ENCODE measurements at places on chromosomes 16 and 17. TPM values are rescaled to one million over a fixed set of nuclear protein-coding genes. Genes with fewer than 3 reads are reported as not detected.
A peak's percentile ranks its signal among the peaks of the same experiment; 100 is the strongest.

DNA sequence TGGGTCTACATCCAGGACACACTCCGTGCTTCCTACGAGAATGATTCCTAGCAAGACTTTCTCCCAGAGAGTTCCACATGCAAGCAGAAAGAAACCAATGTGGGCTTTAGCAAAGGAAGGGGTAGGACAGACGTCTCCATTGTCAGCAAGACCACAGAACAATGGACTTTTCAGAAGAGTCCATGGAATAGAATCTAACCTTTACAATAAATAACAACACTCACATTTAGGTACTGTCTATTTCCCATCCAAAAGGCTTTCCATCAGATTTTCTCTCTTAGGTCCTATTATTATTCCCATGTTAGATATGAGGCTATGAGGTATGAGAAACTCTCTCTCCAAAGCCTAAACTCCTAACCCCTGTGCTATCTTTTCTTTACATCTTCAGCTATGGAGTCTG lies 360.9 kb downstream of the GRIN2A start:
- peak; percentile 34 for DNase-seq

The NLE1 gene
- 33.7 TPM for total RNA-seq

- DNase-seq: no peak
Observed at GRCh38 chr17:14505606-14506005, 204.7 kb downstream of the HS3ST3B1 start.

DNA sequence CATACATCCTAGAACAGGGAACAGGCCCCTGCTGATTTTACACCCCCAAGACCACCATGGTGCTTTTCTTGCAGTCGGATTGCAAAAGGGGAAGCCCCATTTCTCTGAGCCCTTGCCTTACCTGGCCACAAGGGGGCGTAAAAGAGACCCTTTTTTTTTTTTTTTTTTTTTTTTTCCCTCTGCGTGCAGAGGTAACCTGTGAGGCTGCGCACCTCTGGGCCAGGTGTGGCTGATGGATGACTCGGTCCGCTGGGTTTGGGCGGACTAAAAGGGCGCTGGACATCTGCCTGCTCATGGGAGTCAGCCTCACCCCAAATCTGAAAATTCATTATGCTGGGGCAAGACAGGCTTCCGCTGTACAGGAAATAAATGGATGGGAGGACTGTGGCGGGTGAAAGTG lies 281.0 kb downstream of the CBLN1 start:
- DNase-seq: peak; percentile 5

DNA sequence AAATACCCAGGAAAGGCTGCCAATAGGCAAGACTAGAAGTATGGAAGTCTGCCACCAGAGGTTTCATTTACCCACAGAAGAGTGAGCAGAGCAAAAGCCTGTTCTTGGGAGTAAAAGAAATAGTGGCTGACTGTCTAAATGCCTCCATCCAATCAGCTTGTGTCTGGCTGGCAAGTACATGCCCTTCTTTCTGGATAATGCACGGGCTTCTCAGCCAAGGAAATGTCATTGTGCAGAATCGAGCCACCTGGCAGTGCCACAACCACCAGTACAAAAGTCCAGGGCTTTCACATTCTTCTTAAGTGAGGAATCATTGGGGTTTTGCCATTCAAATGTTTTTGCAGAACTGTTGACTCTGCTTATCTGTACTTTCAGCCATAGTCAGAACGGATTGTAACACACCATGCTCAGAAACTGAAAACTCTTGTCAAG lies 10.1 kb upstream of the ERCC4 start:
- DNase-seq: peak; percentile 13

The UTS2R gene
- total RNA-seq: not detected

DNA sequence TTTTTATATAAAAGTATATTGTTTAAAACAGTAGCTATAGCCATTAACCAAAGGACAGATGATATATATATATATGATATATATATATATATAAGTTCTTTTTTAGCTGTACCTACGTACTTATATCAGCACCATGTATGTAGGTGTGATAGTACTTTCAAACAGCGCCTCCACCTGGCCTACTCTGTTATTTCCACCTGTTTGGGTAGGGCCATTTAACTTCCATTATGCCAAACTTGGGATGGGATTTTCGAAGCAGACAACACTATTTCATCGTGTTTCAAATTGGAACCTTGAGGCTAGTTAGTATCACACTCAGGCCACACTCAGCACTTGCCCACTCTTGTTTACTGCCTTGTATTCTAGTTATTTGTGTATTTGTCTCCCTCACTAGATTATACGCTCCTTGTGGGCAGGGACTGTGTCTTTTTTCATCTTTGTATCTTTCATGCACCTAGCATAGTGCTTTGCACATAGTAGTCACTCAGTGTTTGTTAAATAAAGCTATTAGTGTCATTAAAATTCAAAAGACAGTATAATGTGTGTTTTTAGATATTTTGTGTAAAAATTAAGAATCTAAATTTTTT lies 11.8 kb upstream of the CLTC start:
- peak; percentile 71 for DNase-seq

GRCh38 chr16:77960766-77961165 lies 61.6 kb upstream of the CLEC3A start:
- no peak for DNase-seq

GRCh38 chr16:14186007-14186794 lies 115.1 kb downstream of the MRTFB start:
- peak; percentile 39 for DNase-seq

- peak; percentile 59 for DNase-seq
Observed at GRCh38 chr17:66789961-66790437, 44.9 kb upstream of the CACNG5 start.

The SLC13A2 gene
- total RNA-seq: not detected

DNA sequence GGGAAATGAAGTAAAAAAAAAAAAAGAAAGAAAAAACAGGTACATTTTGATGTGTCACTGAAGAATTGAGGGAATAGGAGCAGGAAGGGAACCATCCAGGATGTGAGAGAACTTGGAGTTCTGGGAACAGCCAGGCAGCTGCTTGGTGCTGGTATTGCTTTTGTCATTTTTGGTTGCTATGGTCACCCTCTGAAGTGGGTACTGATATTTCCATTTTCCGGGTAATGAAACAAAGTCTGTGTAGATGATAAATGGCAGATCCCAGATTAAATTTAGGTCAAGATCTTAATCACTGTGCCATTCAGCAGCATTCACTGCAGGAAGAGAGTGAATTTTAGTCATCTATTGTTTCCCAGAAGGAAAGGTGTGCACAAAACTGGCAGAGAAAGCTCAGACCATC lies 93.6 kb downstream of the ABCA8 start:
- DNase-seq: no peak

DNA sequence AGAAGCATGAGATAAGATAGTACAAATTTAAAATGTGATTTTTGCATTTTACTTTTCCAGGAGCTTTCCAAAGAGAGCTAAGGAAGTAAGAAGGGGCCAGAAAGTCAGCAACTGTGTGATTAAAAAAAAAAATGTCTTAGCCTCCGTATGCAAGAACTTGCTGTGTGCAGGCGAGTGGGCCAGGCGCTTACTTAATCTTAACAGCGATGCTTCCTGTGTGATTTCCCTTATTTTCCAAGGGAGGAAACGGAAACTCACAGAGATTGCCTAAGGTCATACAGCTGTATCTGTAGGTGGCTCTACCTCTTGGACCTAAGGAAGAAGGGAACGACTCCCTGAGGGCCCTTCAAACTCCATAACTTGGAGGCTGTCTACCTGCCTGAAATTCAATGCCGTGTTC lies 11.1 kb downstream of the HS3ST3B1 start:
- DNase-seq: no peak

GRCh38 chr17:78599419-78599818 lies 22.2 kb upstream of the DNAH17 start:
- DNase-seq: peak; percentile 68

GRCh38 chr17:6913608-6914443 lies 82.0 kb upstream of the ALOX12 start:
- DNase-seq: peak; percentile 75

DNA sequence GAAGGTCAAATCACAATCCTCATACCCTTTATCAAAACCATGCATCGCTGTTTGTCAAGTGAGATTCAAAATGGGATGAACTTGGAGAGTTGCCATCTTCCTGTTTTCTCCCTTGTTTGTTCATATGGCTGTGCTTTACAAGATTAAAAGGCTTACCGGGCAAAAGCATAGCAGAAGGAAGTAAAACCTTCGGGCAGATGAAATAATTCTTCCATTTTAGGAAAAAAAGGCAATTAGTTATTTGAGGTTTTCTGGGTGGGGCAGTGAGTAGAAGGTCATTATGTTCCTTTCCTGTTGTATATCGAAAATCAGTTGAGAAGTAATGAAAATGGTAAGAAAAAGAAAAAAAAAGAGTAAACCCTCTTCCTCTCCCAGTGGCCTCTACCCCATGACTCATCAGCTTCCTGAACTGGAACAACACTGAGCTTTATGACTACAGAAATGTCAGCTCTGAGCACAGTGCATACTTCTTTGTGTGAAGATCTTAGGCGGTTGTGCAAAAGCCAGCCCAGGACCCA lies 369.2 kb downstream of the CDH13 start:
- DNase-seq: peak; percentile 74

DNA sequence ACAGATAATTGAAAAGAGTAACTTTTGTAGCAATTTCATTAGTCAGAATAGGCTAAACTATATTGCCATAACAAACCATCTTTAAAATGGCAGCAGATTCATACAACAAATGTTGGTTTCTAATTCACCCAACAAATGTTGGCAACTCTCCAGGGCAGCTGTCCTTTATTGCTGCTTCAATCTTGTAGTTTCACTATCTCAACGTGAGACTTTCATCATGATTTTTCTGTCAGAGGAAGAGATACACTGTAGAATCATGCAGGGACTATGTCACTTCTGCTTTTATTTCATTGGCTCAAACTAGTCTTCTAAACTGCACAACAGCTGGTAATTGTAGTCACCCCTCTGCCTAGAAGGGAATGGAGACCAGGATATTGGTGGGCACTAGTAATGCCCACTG lies 174.2 kb downstream of the TANC2 start:
- peak; percentile 69 for DNase-seq

DNA sequence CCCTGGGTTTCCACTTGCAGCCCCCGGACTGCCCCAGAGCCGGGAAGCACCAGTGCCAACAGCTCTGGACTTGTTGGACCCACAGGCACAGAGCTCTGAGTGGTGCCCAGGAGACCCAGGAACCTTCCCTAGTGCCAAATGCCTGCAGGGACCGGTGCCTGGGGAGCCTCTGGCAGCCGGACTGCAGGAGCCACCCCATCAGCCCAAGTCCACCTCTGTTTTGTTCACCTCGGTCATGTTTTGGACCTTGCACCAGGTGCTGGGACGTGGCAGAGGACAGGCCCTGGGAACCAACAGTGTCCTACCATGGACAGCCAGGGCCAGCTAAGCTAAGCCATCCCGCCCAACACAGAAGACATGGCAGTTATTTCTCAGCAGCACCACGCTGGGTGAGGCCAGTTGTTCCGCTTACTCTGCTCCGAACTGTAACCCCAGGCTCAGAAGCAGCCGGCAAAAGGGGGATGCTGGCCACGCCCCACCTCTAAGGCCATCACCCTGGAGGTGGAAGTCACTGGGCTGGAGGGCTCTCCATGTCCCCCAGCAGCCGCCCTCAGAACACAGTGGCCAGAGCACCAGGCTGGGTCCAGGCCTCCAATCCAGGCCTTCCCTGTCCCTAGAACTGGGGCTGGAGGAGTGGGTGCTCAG lies 79.8 kb downstream of the AMFR start:
- no peak for DNase-seq

The ENPP7 gene
- total RNA-seq: not detected

GRCh38 chr16:81096715-81097208 lies 567 bp upstream of the GCSH start:
- DNase-seq: no peak

GRCh38 chr16:974611-975261 lies 4.0 kb upstream of the LMF1 start:
- DNase-seq: no peak

DNA sequence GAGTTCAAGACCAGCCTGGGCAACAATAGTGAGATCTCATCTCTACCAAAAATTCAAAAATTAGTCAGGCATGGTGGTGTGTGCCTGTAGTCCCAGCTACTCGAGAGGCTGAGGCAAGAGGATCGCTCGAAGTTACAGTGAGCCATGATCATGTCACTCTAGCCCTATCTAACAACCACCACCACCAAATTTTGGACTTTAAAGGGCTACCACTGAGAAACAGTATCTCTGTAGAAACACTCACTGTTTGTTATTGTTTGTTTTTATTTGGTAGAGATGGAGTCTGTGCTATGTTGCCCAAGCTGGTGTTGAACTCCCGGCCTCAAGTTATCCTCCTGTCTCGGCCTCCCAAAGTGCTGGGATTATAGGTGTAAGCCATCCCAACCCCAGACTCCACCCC lies 1.3 kb upstream of the UBALD2 start:
- no peak for DNase-seq

DNA sequence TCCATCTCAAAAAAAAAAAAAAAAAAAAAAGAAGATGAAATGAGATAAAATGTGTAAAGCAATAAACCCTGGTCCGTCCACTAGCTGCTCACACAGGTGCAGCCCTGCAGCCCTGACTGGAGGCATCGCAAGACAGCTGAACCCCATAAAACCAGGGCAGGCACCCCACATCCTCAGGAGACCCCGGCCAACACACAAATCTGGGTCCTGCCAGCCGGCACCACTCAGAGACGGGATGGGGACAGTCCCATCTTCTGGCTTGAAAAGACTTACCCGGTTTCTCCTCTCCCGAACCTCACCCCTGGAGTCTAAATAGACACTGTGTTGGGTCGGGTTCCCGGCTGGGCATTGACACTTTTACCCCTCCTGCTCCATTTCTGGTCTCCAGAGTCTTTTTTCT lies 52.7 kb upstream of the TNRC6C start:
- no peak for DNase-seq

GRCh38 chr16:81094771-81095251 lies 1.4 kb downstream of the GCSH start:
- no peak for DNase-seq

DNA sequence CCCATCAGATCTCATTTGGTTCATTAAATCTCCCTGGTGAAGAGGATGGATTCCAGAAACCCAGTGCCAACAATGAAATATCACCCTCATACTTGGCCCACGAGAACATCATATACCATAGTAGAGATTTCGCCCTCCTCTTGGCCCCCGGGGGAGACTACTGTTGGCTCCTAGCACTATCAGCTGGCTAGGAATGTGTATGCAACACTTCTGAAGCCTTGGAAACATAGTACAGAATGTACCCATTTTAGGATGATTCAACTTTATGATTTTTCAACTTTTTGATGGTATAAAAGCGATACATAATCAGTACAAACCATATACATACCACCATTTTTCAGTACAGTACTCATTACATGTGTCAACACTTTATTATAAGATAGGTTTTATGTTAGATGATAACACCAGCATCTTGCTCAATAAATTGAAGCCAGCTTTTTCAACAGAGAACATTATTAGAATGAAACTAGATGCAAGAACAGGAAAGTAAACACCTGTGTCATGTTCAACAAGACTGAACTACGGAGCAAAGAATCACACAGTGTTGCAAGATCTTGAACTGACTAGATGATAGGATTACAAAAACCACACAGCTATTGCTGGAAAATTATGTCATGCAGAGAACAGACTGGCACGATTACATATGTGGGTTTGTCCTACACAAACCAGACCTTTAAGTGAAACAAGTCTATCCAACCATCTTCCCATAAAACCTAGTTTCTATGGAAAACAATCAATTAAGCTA lies 17.2 kb downstream of the RSL1D1 start:
- DNase-seq: no peak

The ZNF785 gene
- 12.1 TPM for total RNA-seq
